ENCODE measurements at places on chromosomes 3 and 15.

- no peak for DNase-seq
These were observed 154.3 kb downstream of the RBPMS2 start for GRCh38 chr15:64621056-64621455.

DNA sequence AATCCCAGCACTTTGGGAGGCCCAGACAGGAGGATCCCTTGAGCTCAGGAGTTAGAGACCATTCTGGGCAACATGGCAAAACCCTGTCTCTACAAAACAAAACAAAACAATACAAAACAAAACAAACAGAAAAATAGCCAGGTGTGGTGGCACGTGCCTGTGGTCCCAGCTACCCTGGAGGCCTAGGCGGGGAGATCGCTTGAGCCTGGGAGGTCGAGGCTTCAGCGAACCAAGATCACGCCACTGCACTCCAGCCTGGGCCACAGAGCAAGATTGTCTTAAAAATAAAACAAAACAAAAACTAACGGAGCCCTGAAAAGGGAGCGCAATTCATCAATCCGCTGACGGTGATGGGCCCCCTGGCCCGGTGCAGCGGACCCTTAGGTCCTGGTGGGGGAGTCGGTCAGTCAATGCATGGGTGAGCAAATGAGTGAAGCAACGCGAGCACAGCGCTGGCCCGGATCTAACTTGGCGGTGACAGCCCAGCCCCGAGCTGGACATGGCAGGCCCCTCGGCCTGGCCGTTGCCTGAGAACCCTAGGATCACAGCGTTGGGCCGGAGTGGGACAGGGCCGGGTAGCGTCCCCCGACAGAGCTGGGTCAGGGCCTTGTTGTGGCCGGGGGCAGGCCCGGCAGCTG is 52.4 kb upstream of the BLM start:
- peak; percentile 25 for DNase-seq

- DNase-seq = no peak
These were observed 23.7 kb downstream of the PRKCD start for GRCh38 chr3:53184701-53185100.

DNA sequence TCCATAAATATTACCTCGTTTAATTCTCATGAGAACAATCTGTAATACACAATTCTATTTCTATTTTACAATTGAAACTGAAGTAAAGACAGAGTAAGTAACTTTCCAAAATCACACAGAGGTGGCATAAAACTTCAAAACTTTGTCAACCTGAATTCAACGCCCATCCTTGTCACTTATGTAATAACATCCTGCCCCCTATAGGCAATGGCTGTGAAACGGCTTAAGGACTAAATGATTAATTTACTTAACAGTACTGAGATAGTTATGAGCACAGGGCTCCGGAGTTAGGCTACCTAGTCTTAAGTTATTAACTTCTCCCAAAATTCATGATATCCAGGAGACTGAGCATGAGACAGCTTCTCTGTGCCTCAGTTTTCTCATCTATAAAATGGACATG is 293.1 kb upstream of the CHRM5 start:
- DNase-seq = peak; percentile 24

GRCh38 chr3:25820366-25820765 is 30.5 kb downstream of the OXSM start:
- peak; percentile 91 for DNase-seq

DNA sequence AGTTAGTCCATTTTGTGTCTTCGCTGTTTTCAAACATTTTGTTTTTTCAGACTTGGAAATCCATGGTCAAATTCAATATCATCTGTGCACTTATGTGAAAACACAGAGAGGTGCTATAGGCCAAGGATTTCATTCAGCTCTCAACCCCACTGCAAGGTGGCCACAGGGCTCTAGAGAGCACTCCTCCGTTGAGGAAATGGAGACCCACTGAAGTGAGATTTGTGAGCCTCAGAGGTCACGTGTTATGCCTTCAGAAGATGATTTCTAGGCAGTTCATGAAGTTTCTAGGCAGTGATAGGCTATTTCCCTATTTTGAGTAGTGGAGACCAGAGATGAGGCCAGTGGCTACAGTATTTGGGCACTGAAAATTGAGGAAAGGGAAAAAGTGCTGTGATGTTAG is 88.2 kb downstream of the UNC13C start:
- no peak for DNase-seq

Measured in kidney capillary endothelial cell (primary cell).